ENCODE measurements at places on chromosomes 2 and 18.

DNA sequence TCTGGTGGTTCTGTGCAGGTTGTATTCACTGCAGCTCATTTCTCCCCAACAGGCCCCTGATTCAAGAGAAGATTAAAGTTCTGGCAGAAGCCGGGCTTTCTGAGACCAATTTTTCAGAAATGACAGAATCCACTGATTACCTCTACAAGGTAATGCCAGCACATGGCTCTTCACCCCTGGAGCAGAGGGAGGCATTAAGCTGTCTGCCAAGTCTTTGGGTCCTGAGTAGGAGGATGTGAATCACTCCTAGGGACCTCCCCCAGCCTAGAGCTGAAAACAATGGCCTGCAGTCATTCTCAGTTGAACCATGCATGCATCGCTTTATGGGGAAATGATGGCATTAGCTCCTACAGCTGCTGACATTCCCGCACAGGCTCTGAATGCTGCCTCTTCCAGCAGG, 20.5 kb upstream of the RPL37A start:
- no peak for DNase-seq

- DNase-seq: no peak
These were observed 49.2 kb upstream of the CCDC150 start for GRCh38 chr2:196590286-196590685.

DNA sequence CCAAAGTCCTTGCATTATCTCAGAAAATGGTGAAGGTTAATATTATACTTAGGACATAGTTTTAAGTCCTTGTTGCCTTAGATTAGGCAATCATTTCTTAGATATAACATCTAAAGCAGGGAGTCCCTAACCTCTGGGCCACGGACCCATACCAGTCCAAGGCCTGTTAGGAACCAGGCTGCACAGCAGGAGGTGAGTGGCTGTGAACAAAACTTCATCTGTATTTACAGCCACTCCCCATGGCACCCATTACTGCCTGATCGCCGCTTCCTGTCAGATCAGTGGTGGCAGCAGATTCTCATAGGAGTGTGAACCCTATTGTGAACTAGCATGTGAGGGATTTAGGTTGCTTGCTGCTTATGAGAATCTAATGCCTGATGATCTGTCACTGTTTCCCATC, 86.5 kb upstream of the MYO3B start:
- DNase-seq: no peak

- DNase-seq: no peak
These were observed 52.4 kb downstream of the LPIN1 start for GRCh38 chr2:11798701-11799435.

- no peak for DNase-seq
These were observed 70.5 kb upstream of the POMC start for GRCh38 chr2:25238920-25239319.

GRCh38 chr2:238290091-238290509, 1.7 kb upstream of the PER2 start:
- DNase-seq: peak; percentile 25

DNA sequence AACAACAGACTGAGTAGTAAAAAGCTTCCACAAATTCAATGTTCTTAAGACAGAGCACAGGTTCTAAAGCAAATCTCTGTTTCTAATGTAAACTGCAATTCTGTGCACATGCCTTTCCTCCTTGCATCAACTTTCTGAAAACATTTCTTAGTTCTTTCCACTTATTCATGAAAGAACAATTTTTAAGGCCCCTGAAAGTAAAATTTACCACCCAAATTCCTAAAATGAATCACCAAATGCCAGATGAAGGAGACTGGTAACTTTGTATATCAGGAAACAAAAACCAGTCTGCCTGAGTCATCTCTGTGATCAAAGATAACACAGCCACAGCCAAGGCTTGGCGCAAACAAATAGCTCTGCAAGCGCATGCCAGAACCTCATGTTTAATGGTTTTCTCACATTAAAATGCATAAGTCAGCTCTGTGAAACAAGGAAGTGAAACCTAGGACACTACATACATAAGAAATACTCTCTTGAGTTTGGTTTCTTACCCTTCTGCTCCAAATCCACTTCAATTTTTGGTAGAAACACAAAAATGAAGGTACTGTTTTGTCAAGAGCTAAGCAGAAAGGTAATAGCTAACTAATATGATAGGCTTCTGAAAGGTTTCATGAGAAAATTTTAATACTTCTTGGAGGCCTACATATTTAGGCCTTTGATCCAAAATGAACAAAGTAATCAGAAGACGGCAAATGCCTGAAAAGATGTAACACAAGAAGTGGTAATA, 169.4 kb downstream of the THADA start:
- DNase-seq: peak; percentile 97

- DNase-seq: peak; percentile 2
These were observed 291.5 kb downstream of the TDRD15 start for GRCh38 chr2:21415234-21415633.

- no peak for DNase-seq
These were observed 183.3 kb upstream of the SESTD1 start for GRCh38 chr2:179447839-179448447.

- no peak for DNase-seq
These were observed 683.0 kb upstream of the PKDCC start for GRCh38 chr2:41364842-41365241.

DNA sequence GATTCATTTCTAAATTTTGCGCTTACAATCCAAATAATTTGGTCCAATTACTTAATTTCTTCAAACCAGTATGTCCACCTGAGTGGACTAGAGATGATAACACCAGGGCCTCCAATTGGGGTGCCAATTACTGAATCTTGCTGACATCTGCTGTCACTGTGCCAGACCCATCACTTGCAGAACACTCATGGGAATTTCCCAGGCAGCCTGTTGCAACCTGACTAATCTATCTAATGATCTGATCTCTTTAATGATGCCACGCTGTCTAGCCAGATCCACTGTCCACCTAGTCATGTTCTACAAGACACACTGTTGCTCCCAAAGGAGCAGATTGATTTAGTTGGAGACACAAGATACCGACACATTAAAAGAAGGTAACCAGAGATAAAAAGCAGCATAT, 11.8 kb upstream of the LRP1B start:
- no peak for DNase-seq

- DNase-seq: no peak
These were observed 51.0 kb upstream of the B3GNT2 start for GRCh38 chr2:62144689-62145477.

- DNase-seq: no peak
These were observed 3.3 kb downstream of the HOXD3 start for GRCh38 chr2:176160251-176160985.

GRCh38 chr2:74375838-74376237, 4.3 kb downstream of the DCTN1 start:
- DNase-seq: peak; percentile 48

- DNase-seq: no peak
These were observed 38.9 kb downstream of the ZNF532 start for GRCh38 chr18:58903533-58903932.

- no peak for DNase-seq
These were observed 98.7 kb downstream of the ANKRD44 start for GRCh38 chr2:197211881-197212342.

- DNase-seq: no peak
These were observed 449.5 kb upstream of the HNRNPA3 start for GRCh38 chr2:176763130-176763529.

GRCh38 chr2:237900891-237901831, 41.7 kb downstream of the RAMP1 start:
- no peak for DNase-seq

- peak; percentile 24 for DNase-seq
These were observed 84.5 kb downstream of the AOX1 start for GRCh38 chr2:200670313-200670712.

- DNase-seq: peak; percentile 56
These were observed 163.2 kb upstream of the KLF7 start for GRCh38 chr2:207328944-207329386.

GRCh38 chr2:134131681-134132489, 122.0 kb upstream of the MGAT5 start:
- DNase-seq: peak; percentile 58

DNA sequence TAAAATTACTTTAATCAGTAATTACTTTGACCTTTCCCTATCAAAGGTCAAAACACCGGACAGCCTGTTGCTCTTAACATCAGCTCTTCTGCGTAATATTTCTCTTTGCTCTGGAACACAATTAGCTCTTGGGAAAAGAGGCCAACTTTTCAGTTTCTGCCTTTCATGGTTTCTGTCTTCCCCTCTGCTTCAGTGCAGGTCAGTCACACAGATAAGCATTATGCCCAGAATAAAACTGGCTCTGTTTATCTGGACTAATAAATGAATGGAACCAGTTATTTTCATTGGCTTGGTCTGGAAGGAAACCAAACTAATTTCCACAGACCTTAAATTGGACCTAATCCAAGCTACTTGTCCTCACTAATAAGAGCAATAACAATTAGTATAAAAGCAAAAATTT, 26.2 kb upstream of the GALNT3 start:
- DNase-seq: no peak

DNA sequence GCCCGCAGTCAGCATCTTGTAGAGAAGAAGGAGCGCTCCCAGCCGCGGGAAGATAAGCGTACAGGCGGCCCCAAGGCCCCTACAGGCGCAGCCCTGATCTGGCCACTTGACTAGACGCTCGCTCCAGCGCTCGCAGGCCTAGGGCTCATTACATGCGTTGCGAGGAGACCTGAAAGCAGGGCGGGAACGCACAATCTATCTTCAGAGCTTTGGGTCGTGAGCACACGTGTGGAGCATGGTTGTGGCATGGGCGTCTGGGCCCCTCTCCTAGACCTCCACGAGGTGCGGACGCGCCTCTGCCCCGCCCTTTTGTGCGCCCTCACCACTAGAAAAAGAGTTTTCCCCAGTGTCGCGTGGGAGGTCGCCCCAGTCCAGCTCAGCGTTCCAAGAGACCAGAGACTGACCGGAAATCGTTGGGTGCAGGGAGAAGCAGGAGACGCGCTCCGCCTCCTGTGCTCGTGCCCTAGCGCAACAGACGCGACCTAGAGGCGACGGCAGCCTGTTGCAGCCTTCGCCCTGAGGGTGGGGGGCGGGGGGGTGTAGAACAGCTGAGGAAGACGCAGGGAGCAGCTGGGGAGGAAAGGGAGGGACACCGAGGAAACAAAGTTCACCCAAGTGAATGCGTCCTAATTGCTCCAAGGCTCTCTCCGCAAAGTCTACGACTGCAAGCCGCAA, 12.6 kb downstream of the NR4A2 start:
- DNase-seq: peak; percentile 64

GRCh38 chr2:5094192-5094591, 598.0 kb upstream of the SOX11 start:
- DNase-seq: no peak

- no peak for DNase-seq
These were observed 68.7 kb upstream of the XDH start for GRCh38 chr2:31483246-31483645.

GRCh38 chr2:169476459-169476858, 2.8 kb upstream of the BBS5 start:
- DNase-seq: no peak

DNA sequence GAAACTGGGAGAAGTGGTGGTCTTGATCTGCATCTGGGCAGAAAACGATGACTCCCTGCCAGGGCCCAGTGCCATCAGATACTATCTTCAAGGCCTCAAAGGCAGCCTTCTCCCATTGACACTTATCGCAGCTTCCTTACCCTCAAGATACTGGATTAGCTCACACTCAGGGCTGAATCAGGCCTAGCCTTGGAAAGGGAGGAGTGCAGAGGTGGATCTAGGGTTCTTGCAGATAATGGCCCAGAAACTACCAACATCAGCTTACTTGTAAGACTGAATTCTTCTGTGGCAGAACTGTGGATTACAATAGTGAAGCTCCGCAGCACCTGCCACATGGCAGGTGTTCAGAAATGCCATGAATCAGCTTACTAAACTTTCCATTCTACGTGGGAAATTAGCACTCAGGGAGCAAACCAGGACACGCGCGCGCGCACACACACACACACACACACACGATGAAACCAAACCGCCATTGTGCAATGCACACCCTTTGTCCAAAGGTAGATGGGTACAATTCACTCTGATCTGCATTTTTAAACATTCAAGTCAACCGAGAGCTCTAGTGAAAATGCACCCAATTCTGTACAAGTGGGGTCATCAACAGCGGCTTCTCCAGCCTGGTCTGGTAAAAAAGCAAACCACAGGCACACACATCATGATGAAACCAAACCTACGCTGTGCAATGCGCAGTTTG, 26.3 kb upstream of the TMEM182 start:
- DNase-seq: peak; percentile 32

DNA sequence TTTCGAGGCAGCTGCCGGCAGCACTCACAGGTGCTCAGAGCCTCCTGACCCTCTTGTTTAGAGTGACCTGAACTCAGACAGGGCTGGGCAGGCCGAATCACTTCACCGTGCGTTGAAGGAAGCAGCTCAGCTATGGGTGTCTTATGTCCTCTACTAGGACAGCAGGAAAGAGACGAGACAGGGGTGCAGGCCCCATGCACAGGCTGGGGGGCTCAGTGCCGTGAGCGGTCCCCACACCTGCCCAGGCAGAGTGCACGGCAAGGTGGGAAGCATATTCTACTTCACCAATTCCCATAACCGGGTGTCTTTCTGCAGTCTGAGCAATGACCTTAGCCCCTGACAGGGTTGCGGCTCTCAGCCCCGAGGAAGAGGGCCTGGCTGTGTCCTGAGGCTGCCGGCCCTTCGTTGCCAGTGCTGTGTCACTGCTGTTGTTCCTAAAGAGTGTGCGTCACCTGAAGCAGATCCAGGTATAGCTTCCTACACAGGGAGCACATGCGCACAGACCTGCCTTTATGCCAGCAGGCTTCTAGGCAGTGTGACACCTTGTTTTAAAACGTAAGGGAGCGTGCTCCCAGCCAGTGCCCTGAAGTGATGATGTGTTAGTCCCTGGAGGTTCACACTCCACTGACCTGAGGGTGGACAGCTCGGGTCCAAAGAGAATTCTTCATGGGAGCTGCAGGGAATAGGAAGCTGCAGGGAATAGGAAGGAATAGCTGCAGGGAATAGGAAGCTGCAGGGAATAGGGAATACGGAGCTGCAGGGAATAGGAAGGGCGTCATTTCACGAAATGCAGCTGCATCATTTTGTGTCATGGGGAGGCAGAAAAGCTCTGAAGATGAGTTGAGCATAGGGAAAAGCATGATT, 207.9 kb upstream of the SALL3 start:
- DNase-seq: no peak

GRCh38 chr2:121489284-121489683, 41.4 kb upstream of the RNU4ATAC start:
- DNase-seq: no peak

GRCh38 chr2:79723830-79724229, 211.0 kb downstream of the CTNNA2 start:
- DNase-seq: no peak

GRCh38 chr18:67778016-67778415, 261.5 kb upstream of the DSEL start:
- no peak for DNase-seq

- peak; percentile 10 for DNase-seq
These were observed 762 bp upstream of the SPOPL start for GRCh38 chr2:138500592-138501424.
